ENCODE measurements at places on chromosomes 7 and 10. TPM values are rescaled to one million over a fixed set of nuclear protein-coding genes. Genes with fewer than 3 reads are reported as not detected.

The PRKG1 gene
- total RNA-seq: 17.2 TPM

- no peak for DNase-seq
These were observed 38.8 kb downstream of the CNPY1 start for GRCh38 chr7:155507576-155507975.

The CPVL gene
- 4.7 TPM for total RNA-seq

GRCh38 chr10:97788552-97789442 lies 17.0 kb upstream of the SFRP5 start:
- peak; percentile 49 for DNase-seq

The NUTM2A gene
- total RNA-seq: 2.8 TPM

The FIS1 gene
- 156 TPM for total RNA-seq

The GIMAP5 gene
- total RNA-seq: 4.9 TPM

DNA sequence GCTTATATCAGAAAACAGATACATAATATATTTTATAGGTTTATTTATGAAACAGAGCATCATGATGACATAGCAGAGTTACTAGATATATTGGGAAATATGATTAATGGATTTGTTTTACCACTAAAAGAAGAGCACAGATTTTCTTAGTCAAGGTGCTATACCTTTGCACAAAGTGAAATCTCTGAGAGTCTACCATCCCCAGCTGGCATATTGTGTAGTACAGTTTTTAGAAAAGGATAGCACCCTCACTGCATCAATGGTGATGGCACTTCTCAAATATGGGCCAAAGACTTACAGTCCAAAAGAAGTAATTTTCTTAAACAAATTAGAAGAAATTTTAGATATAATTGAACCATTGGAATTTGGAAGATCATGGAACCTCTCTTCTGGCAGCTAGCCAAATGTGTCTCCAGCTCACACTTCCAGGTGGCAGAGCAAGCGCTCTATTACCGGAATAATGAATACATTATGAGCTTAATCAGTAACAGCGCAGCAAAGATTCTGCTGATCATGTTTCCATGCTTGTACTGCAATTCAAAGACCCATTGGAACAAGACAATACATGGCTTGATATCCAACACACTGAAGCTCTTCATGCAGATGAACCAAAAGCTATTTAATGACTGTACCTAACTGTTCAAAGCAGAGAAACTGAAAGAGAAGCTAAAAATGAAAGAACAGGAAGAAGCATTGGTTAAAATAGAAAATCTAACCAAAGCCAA lies 21.9 kb upstream of the CREB3L2 start:
- no peak for DNase-seq

- no peak for DNase-seq
These were observed 170.2 kb downstream of the PPP1R17 start for GRCh38 chr7:31857172-31857571.

- no peak for DNase-seq
These were observed 56.9 kb downstream of the XPNPEP1 start for GRCh38 chr10:109866168-109866994.

DNA sequence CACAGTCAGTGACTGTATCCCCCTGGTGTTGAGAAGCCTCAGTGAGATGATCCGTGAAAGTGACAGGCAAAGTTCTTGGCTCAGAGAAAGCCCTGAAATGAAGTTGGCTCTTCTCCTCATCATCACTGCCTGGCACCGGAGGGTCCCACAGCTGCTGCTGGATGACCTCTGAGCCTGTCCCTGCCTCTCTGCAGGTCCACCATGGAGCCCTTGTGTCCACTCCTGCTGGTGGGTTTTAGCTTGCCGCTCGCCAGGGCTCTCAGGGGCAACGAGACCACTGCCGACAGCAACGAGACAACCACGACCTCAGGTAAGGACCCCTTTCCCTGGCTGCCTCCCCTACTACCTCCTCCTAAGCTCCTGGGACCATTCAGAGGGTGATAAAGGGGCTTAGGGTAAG lies 85.5 kb downstream of the MKI67 start:
- DNase-seq: peak; percentile 2

The TRIM56 gene
- 43.3 TPM for total RNA-seq

GRCh38 chr10:24589265-24589664 lies 134.4 kb downstream of the ARHGAP21 start:
- DNase-seq: no peak

DNA sequence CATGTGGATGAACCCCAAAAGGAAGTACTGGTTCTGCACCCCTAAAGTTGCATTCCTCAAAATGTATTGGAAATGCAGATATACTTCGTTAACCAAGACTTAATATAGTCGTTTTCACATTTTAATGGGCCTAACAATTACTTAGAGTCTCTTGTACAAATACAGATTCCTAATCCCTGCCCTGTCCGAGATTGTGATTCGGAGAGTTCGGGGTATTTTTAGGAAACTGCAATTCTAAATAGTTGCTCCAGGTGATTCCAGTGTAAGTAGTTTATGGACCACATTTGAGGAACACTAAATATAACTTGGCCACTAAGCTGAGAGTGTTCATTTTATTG lies 830 bp downstream of the TRUB1 start:
- DNase-seq: no peak

DNA sequence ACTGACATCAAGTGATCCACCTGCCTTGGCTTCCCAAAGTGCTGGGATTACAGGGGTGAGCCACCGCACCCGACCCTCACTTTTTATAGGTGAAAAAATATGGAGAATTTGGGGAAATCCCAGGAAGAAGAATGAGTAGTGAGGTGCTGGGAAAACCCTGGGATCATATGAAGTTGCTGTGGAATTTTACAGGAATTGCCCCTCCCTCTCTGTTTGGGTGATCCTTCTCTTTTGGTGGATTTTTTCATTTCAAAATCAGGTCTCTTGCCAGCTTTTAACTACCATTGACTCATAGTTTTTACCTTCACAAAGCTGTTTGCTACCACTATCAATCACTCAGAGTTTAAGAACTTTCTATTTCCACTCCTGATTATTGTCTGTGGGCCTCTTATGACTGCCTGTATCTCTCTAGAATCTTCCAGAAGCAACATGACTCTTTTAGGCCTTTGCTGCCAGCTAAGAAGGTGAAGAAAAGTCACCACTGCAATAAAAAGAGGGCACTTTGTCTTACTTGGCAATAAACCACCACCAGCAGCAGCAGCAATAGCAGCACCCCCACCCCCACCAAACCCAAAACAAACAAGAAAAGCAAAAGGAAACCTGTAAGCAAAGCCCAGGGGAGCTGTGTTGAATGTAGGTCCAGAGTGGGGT lies 4.0 kb upstream of the GIMAP8 start:
- no peak for DNase-seq

DNA sequence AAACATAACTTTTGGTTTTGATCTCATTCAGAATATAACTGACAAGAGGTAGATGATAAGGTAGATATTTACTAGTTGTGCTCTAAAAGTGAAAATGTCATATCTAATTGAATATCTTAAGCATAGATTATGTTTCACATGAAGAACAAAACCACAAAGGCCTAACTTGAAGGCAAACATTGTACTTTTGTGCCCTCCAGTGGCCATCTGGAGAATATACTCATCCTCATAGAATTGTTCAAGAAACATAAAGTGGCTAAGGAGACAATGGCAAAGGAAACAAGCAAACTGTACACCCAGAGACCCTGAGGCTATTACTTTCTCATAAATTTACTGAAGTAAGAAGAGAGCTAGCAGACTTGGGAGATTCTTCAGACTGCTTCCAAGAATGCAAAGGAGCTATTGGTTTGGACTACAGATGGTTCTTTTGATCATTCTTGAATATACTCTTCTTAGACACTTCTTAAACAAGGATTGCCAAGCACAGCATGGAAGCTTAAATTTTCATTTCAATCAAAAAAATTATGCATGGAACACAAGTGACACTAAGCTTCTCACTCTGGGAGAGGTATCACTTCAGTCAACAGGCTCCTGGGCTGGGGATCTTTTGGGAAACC lies 98.2 kb upstream of the DKK1 start:
- peak; percentile 21 for DNase-seq

- no peak for DNase-seq
These were observed 62.0 kb downstream of the KIAA1549 start for GRCh38 chr7:138919216-138919615.

GRCh38 chr10:3813986-3814837 lies 29.2 kb upstream of the KLF6 start:
- no peak for DNase-seq

The OR6V1 gene
- total RNA-seq: not detected

GRCh38 chr7:83465643-83466042 lies 183.3 kb downstream of the SEMA3E start:
- DNase-seq: no peak

GRCh38 chr7:155818154-155818819 lies 6.0 kb upstream of the SHH start:
- DNase-seq: no peak

- no peak for DNase-seq
These were observed 73.7 kb upstream of the BAIAP2L1 start for GRCh38 chr7:98474558-98474957.

The TSC22D4 gene
- 45.9 TPM for total RNA-seq

Data from left colon (tissue), 2 donors.